ENCODE measurements at places on chromosomes 16 and 17.

DNA sequence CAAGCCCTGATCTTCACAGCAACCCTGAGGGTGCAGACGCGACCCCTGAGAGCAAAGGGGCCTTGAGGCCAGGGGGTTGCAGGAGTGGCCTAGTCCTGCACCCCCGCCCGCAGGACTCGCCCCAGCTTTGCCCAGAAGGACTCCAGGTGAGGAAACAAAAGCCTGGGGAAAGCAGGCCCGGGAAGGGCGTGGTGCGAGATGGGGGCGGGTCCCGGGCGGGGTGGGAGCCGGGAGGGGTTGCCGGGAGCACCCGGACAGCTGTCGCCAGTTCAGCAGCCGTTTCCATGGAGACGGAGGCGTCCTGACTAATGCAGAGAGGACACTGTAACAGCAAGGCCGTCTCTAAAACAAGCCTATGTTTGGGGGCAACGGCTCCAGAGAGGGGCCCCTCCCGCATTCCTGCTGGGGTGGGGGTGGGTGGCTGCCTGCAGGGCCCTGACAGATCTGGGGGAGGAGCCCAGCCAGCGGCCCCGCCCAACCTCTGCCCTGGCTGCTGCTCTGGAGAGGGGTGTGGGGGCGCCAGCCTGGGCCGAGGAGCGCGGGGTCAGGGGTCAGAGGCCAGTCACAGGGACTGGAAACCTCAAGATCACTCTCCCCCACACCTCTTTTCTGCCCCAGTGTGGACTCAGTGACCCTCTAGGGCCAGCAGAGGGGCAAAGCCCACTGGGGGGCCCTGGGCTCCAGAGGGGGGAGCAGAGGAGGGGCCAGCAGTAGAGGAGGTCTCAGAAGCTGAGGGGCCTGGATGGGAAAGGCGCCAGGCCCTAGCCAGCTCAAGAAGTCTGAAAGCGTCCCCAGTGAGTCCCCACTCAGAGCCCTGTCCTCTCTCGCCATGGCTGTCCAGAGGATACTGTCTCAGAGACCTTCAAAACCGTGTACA lies 3.1 kb upstream of the TPPP3 start:
- DNase-seq, result no peak

DNA sequence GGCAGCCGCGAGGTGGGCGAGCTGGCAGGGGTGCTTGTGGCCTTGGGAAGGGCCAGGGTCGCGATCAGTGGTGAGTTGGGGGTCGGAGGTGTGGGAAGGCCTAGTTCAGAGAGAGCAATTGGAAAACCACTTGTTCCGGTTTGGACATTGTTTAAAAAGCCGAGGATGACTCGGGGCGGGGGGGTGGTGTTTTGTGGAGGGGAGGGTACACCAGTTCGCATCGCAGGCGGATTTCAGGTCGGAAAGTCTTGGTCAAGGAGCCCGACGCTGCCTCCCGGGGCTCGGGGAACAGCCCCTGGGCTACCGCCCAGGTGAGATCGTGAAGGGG lies 66.4 kb downstream of the KPNA2 start:
- DNase-seq, result no peak

DNA sequence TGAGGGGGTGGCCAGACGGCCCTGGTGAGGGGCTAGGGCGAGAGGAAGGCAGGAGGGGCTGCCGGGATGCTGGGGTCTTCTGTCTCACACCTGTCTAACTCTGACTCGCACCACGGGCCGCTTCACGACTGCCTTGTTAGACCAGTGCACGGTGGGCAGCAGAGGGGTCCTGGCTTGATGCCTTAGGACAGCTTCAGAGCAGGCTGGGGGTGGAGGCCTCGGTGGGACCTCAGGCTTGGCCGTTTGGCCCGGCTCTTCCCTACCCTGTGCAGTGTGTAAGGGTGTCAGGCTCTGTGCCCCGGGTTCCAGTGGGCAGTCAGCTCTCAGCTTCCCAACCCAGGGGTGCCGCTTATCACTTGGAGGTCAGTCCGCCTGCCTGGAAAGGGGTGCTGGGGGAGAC lies 100.7 kb downstream of the OR1D5 start:
- no peak for DNase-seq

DNA sequence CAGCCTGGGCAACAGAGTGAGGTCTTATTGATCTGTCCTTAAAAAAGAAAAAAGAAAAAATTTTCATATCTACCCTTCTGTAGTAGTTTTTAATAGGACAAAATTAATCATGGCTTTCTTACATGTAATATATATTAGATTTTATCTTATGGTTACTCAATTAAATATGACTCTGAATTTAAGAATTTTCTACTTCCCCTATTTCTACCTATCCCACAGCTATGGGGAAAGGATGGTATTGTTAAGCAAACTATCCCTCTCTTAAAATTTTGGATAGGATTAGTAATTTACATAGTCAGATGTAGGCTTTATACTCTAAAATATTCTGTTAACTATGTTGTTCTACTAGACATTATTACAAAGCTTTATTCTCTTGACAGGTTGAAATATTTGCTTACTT lies 62.5 kb downstream of the NQO1 start:
- no peak for DNase-seq

GRCh38 chr17:45873728-45874127 lies 20.6 kb upstream of the MAPT start:
- DNase-seq, result no peak
